ENCODE measurements at places on chromosomes 2 and 18.

GRCh38 chr2:153935511-153935910 lies 63.8 kb downstream of the GALNT13 start:
- DNase-seq: no peak

GRCh38 chr2:126494593-126494992 lies 161.4 kb upstream of the GYPC start:
- no peak for DNase-seq

GRCh38 chr2:10486601-10487079 lies 38.5 kb upstream of the ODC1 start:
- DNase-seq: no peak

DNA sequence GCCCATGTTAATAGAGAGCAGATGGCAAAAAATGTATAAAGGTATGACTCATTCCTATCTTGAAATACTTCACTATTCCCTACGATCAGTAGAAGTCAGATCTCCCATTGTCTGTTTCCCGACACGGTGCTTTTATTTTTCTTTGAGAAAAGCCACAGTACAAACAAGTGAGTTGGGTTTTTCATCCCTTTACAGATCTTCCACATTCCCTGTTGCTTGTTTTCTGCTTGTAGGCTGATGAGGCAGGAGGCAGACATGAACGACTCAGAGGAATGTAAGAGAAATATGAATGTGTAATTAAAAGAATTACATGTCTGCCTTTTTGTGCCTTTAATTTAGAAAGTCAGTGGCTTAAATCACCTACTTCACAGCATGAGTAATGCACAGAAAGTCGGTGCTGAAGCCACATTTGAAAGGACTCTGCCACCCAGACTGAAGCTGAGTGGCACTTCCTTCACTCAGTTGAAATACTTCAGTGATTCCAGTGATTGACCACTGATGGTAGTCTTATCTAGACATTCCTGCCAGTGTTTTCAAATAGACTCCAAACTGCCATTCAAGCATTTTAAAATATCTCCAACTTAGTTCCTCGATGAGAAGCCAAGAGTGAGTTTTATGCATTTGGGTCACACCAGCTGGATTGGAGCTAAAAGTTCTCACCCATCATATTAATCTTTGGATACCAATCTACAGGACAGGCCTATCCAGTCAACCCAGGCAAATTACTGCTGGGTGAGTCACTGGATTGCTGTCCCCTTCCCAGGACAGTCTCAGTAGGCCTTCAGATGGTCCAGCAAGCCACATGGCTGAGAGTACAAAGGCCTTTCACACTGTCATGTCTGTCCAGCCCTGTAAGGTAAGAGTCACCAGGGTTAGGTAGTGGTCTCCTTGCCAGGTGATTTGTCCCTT lies 79.0 kb downstream of the COLEC12 start:
- DNase-seq: no peak

DNA sequence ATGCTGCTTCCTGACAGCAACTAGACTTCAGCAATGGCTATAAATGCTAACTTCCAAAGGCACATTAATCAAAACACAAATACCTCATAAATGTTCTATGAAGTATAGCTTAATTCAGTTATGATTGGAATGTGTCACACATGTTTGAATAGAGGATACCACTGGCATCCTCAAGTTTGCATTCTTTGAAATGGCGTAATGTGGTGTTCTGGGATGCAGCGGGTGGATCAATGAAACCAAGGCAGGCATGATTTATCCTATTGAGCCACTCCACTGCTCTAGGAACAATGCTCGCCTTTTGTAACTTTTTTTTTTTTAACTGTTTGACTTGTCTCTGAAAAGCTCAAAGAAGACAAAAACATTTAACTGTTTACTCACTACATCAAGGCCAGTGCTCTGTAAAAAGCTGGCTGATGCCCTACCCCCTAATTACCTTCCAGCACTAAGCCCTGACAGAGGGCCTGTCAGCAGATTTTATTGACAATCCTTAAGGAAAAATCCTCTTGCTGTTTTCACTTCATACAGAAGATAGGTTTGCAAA lies 278.8 kb upstream of the SESTD1 start:
- DNase-seq: no peak

DNA sequence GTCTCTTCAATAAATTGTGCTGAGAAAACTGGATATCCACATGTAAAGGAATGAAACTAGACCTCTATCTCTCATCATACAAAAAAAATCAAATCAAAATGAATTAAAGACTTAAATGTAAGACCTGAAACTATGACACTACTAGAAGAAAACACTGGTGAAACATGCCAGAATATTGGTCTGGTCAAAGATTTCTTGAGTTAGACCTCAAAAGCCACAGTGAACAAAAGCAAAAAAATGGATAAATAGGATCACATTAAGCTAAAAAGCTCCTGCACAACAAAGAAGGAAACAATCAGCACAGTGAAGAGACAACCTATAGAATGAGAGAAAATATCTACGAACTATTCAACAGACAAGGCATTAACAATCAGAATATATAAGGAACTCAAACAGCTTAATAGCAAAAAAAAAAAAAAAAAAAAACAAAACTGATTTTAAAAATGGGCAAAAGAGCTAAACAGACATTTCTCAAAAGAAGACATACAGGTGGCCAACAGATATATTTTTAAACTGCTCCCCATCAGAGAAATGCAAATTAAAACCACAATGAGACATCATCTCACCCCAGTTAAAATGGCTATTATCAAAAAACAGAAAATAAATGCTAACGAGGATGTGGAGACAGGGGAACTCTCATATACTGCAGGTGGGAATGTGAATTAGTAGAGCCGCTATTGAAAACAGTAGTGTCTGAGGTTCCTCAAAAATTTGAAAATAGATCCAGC lies 66.3 kb downstream of the NCKAP1 start:
- DNase-seq: no peak

DNA sequence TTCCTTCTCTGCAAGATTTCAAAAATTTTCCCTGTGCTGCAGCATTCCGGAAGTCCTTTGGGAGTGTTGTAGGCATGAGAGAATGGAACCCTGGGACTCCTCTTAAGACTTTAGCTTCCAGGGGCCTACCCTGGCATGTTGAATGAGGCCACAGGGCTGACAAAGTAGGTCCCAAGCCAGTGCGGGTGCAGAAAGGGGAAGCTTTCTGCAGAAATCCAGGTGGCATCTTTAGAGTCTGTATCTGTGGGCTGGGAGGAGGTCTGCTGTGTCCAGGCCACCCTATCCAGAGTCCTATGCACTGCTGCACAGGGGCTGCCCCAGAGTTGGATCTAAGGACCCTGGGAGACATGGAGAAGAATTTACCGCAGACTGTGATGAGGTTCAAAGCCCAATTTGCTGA lies 1.9 kb upstream of the SIX2 start:
- DNase-seq: no peak

DNA sequence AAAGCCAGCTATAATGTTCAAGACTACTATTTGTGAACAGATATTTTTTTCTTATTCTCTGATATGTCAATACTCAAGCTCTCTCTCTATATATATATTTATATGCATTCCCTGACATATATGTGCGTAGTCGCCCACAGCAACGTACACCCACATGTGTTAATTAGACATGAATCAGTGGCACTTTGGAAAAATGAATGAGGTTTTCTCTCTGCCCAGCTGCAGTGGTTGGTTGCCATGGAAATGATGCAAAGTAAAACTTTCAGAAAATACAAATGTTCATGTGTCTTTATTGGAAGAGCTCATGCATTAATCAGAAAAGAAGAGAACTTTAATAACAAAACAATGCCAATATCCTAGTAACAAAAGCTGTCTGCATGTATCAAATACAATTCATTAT lies 34.7 kb downstream of the UNC80 start:
- DNase-seq: no peak

DNA sequence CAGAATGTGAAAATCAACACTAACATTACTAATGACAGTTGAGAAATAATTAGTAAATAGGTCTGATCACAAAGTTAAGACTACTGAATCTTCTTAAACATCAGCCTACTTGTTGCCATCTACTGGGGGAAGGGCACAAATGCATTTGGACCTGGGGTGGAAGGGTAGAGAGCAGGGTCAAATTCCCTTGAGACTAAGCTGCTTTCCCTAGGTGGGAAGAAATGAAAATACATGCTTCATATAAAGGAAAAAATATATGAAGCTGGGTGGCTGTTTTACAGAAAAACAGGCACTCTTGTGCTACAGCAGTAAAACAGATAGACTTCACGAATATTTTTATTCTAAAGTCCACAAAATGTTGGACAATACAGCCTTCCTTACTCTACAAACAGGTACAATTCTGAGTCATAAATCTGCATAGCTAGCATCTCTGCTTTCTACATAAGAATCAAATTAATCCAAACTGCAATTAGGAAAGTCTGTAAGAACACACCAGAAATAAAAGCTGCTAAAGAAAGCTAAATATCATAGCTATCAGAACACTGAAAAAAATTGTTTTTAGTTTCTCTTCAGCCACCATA lies 10.9 kb downstream of the TRIP12 start:
- no peak for DNase-seq

GRCh38 chr2:188898261-188898660 lies 75.9 kb upstream of the COL3A1 start:
- DNase-seq: no peak

DNA sequence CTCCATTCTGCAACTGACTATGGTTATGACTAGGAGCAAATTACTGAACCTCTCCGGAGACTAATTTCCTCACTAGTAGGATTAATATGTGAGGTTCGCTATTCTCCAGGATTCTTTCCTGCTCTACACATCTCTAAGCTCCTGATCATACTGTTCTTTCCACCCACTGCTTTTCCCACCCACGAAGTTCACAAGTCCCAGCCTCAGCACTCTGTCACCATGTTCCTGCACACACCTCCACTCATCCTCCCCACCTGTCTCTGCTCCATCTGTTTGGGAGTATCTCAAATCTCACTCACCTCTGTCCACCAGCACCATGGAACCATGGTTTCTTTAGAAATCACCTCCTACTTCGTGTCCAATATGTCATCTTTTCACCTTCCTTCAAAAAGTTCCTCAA lies 185.3 kb downstream of the LRATD1 start:
- no peak for DNase-seq

- no peak for DNase-seq
Observed at GRCh38 chr2:38092196-38092902, 16.4 kb upstream of the CYP1B1 start.

DNA sequence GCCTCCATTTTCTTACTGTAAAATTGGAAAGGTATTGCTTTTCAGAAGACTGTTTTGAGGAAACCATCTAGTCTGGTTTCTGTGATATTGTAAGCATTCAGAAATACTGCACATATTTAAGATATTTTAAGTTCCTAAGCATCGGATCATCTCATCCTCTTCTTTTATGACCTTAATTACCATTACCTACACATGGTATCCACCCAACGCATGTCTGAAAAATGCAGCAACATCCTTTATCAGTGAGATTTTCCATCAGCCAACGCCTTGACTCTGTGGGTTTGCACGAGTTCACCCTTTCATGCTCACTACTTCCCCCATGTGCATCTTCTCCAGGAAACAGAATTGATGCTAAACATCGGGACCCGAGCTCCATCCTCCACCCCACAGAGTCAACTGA lies 84.3 kb downstream of the COL4A4 start:
- no peak for DNase-seq

GRCh38 chr18:31685097-31686082 lies 1.0 kb upstream of the B4GALT6 start:
- no peak for DNase-seq

- DNase-seq: no peak
Observed at GRCh38 chr18:28725876-28726275, 548.9 kb upstream of the CDH2 start.

DNA sequence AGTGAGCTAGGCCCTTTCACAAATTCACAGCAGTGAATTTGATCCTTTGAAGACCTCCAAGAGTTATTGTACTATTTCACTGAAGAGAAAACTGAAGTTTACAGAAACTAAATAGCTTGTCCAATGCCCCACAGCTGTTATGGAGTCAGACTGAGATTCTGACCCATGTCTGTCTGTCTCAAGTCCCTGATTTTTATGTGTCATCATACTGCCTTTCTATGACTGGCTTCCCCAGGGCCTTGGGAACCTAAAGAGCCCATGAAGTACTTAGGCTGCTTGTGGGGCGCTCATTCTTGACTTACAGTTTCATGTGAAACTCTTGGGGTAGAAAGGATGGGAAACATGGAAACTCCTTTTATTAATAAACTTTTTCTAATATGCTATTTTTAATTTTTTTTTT lies 107.7 kb downstream of the ATL2 start:
- DNase-seq: no peak

GRCh38 chr2:210536973-210537650 lies 19.3 kb upstream of the CPS1 start:
- DNase-seq: no peak

DNA sequence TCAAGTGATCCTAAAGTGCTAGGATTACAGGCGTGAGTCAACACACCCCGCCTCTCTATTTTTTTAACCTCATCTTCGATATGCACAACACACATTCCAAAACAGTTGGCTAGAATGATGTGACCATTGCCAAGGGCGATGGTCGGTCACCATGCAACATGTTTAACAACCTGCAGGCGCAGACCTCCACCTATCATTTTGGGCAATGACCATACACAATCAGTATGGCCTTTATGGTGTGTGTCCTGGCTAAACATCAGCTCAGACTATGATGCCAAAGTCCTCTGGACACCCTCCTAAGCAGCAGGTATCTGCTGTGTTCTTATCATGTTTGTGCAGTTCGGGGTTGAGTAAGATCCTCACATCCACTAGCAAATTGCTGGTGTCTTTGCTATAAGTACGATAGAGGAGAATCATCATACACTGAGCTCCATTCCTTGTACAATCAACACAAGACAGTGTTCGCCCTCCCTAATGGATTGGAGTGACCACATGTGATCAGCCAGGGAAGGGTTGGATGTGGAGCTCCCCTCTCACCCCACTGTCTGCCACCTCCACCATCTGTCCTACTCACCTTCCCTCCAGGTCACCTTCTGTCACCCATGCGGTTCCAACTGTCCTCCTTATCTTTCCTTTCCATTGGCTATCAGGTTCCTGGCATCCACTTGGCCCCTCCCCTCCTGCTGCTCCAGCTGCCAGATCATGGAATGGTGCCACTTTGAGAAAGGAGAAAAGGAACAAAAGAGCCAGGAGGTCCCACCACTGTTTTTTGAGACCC lies 7.9 kb upstream of the RNF152 start:
- DNase-seq: no peak

- DNase-seq: no peak
Observed at GRCh38 chr2:197137231-197137630, 173.3 kb downstream of the ANKRD44 start.

DNA sequence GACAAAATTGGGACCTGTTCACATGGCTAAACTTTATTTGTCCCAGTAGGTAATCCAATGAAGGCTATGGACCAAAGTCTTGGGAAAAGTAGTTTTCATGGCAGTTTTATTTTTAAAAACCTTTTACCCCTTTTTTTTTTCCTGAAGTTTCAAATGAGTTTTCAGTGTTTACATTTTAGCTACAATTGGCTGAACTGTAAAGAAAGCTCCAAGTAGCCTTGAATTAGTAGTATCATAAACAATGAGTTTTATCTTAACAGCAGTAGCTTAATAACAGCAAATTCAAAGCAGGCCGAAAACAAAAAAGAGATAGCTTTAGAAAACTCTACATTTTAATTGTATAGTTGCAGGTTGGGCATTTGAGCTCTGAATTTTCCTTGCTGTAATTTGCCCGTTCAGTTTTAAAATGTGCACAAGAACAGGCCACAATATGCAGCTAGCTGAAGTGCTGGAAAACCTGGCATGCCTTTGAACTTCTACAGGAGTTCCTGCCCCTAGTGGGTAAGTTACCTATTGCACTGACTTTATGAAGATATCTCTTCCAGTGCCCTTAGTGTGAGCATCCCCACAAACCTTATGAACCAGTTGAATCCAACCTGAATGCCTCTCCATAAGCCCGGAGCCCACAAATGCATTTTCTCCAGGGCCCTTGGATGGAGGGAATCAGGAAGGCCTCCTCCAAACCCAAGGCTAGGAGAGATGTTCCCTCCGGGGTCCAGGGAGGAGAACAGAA lies 106.7 kb downstream of the XRCC5 start:
- DNase-seq: no peak

Data from glomerular endothelial cell (primary cell).